Stimulated activated memory B cell treated with anti-CD40 and anti-IgM and Interleukin-4, amounts not matched to agents 10 μg/mL and 1 μg/mL and 100 μg/mL, for 72 hours (primary cell): ENCODE measurements at places on chromosomes 13 and 19.
A peak's percentile ranks its signal among the peaks of the same experiment; 100 is the strongest.

GRCh38 chr13:38763446-38764381, 76.8 kb downstream of the FREM2 start:
- no peak for ATAC-seq

DNA sequence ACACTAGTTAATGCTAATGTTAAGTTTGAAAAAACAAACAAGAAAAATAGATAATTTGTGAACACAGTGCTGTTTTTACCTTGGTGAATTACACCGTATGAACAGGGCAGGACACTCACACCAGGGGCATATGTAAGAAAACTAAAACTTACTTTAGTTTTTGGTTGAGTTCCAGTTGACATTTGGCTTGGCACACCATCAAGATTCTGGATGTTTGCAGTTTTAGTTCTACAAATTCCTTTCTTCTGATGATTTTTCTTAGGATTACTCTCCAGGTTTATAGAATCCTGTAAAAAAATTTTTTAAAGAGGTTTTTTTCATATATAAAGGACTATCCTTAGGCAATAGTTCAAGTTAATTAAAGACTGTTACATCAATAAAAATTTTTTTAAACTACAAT, 238.5 kb upstream of the STARD13 start:
- ATAC-seq = no peak

DNA sequence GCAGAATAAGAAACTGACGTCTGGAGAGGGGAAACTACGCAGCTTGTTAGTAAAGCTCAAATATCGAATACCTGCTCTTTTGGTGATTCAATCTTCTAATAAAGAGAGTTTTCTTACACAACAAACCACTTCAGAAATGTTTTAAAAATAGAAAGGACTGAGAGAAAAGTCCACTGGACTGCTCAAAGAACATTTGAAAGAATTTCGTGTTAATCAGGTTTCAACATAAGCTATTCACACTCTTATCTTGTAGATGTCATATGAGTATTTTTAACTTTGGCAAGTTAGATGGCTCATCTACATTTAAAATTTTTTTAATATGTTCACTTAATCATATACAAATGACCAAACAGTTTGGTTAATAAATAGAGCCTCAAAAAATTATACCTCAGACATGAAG, 95.6 kb upstream of the FAM216B start:
- ATAC-seq = no peak

DNA sequence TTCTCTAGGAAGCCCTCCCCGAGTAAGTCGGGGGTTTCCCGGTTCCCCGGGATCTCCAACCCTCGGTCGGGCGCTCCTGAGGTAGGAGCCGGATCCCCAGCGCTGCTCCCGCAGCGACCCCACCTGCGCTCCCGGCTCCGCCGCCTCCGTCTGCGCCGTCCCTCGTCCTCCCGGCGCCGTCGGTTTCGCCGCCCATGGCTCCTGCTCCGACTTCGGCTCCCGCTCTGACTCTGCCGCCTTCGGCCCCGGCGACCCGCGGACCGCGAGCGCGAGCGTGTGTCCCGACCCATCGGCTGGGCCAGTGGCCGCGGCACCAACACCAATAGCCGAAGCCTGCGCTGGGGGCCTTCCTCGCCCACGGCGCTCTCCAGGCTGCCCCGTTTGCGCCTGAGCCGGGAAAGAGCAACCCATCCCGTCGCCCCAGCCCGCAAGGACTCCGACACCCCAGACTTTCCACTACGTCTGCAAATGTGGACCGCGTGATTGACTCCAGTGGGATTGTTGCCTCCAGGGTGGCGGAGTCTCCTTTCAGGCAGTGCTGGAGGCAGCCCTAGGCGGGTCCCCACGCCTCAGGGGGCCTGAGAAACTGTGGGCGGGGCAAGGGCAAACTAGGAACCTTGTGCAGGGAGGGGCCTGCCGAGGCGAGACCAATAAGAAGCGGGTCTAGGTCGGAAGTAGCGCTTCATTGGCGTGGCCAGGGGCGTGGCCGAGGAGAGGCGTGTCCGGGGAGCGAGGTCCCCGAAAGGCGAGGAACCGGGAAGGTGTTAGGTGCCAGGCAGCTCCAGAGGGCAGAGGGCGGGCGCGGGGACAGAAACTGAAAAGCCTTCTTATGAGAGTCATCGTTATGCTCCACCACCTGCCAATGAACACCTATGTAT, at the start of gene CACTIN:
Gene CACTIN, minus strand, starts transcription at position 318 of the 878 bp plus-strand sequence. Its CDS starts 28 bp downstream, at position 290.
- ATAC-seq = peak; percentile 98

- ATAC-seq = peak; percentile 58
Measured at GRCh38 chr19:56066152-56067023, 54.7 kb downstream of the ZNF787 start.

GRCh38 chr19:16228637-16229321, 31.1 kb downstream of the AP1M1 start:
- no peak for ATAC-seq

DNA sequence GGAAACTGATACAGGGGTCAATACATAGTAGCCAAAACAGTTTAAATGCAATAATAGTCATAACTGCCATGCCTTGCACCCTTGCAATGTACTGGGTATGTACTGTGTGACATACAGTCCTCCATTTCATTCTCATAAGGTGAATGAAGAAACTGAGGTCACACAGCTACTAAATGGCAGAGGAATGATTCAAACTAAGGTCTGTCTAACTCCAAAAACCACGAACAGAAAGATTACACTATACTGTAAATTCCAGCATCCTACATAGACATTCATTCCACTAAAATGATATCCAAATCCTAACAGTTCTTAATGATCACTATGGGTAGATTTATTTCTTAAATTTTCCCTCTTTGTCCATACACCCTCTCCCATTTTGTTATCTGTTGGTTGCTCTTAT, 238.1 kb upstream of the SERP2 start:
- no peak for ATAC-seq

- no peak for ATAC-seq
Measured at GRCh38 chr13:40023595-40024203, 368.2 kb downstream of the COG6 start.

DNA sequence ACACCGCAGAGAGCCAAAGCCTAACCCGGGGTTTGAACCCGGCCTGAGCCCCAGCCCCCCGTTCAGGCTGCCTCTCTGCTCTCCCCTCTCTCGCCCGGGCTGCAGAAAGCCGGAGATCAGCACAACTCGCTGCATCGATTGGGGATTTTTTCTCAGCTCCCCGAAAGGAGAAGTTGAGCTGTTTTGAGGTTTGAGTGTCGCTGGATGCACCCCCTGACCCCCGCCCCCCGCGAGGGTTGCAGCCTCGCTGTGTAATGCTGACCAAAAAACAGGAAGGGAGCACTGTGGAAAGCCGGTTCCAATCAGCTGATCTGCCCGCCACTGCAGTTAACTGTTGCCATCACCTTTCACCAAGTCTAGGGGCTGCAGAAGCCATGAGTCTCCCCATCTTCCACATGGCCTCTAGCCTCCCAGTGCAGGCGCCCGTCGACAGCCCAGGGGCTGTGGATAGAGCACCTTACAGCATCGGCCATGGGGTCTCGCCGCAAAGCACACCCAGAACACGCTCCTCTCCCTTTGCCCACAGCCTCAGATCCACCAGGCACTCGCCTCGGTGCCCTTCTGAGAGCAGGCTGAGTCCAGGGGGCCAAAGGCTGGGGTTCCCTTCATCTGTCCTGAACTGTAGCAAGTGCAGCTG, 34.5 kb downstream of the MYO9B start:
- peak; percentile 92 for ATAC-seq

DNA sequence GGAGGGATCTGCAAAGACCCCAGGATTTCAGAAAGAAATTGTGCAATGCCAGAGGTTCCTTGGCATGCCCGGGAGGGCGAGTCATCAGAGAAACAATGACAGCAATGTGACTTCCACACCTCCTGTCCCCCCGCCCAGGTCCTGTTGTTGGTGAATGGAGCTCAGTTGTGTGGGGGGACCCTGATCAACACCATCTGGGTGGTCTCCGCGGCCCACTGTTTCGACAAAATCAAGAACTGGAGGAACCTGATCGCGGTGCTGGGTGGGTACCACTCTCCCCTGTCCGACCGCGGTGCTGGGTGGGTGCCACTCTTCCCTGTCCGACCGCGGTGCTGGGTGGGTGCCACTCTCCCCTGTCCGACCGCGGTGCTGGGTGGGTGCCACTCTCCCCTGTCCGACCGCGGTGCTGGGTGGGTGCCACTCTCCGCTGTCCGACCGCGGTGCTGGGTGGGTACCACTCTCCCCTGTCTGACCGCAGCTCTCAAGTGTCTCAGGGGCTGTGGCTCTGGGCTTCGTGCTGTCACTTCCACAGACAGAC, 5.2 kb upstream of the F10 start:
- ATAC-seq = no peak

DNA sequence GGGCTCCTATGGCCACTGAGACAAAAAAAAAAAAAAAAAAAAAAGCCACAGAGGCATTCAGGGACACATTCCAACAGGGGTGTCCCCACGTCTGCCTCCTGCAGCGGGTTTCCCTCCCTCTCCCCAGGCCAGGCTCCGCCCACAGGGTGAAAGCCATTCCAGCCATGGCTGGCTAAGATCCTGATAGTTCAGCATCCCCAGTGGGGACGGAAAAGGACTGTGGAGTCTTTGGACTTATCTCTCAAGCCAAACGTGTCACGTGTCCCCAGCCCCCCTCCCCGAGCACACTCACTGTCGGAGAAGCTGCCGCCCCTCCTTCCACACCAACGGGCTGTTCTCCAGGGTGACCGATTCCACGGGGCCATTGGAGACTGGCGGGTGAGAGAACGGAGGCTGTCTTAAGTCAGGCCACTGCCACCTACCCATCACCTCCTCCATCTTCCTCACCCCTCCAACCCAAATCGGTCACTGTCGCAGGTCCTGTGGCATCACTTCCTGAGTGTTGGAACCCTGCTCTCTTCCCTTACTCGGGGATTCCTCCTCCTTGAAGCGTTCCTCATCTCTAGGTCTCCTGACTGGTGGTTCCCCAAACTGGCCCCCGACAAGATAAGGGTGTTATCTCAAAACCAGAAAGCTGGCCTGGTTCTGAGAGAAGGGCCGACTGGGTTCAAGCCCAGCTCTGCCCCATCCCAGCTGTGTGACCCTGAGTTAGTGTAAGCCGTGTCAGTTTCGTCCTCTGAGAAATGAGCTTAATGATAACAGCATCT, 9.1 kb upstream of the FKRP start:
- ATAC-seq = no peak

- no peak for ATAC-seq
Measured at GRCh38 chr13:67803118-67803517, 573.0 kb upstream of the PCDH9 start.

DNA sequence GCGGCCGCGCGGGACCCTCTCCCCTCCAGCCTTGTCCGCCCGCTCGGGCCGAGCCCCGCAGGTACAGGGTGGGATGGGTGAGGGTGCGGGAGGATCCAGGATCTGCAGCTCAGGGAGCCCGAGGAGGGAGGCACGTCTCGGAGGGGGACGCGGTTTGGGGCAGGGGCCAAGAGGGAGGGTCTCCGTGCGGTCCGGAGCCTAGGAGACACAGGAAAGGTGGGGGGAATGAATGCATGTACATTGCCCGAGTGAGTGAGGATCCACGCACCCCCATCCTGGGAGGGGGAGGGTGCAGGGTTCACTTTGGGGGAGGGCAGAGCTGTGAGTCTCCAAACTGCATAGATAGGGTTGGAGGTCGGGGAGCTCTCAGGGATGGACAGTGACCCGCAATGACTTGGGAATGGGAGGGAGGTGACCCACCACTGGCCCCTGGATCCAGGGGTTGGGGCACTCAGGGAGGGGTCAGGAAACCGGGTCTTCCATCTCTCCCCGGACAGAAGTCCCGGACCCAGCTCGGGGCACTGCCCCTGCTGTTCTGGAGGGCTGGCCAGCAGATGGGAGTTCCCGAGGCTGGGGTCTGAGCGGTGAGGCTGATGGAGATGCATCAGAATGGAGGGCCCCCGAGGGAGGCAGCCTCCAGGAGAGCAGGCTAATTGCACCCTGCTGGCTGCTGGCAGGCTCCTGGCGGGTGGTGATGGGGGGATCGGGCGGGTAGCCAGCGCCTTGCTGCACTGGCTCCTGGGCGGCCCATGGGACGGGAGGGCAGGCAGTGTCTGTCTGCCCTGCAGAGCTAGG, 547 bp downstream of the KCNN1 start:
- ATAC-seq = peak; percentile 17

DNA sequence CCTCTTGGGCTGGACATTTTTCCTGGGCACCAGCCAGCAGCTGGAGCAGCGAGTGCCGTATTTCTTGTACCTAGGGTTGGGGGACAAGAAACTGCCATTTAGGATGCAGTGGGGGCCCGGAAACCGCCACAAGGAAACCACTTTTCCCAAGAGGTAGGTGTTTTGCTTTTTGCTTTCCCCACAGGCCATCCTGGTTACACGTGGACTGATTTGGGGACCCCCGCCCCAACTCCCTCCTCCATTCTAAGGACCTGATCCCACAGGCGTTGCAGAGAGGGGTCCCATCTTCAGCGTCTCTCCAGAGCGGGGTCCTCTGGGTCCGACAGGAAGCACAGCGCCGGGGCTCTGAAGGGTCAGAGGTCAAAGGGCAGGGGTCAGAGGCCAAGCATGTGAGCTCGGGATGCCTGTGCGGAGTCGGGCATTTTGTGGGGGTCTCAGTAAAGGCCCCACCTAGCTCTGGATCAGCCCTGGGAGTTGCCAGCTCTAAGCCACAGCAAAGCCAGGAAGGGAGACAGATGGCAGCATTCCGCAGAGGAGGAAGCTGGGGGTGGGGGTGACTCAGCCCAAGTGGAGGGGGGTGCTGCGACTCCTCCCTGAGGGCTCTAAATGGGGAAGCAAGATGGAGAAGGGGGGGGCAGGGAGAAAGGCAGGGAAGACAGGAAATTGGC, 4.3 kb downstream of the ZGLP1 start:
- ATAC-seq = no peak

DNA sequence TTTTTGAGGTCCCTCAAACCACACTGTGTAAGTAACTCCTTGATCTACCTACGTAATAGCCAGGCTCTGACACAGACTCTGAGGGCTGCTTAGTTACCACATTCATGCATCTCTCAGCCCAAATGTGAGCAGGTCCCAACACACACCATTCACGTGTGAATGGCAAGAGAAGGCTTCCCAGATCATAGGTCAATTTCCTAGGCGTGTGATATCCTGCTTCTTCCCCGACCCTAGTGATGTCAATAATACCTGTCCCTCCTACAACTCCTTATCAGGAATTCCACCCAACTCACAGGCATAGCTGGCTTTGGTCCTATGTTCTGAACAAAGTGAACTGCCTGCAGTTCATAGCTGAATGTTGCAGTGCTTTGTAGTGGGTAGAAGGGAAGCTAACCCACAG, 334.5 kb downstream of the RFC3 start:
- ATAC-seq = no peak

DNA sequence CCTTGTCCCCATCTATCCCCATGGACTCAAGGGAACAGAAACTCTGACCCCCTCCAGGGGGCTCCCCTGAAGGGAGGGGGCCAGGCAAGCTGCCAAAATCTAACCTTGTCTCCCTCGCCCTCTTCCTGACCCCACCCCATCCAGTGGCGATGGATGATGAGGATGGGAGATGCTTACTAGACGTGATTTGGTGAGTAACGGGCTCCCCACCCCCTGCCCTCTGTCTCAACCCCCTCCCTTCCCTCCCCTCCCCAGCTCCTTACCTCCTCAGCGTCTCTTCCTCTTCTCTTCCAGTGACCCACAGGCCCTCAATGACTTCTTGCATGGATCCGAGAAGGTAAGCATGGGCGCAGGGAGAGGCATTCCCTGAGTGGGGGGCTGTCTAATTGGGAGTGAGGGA, 39.8 kb upstream of the EHD2 start:
- no peak for ATAC-seq

GRCh38 chr13:76350399-76350798, 535.8 kb downstream of the KCTD12 start:
- no peak for ATAC-seq
